Inflammatory macrophage (primary cell): ENCODE measurements at places on chromosomes 3 and 15.

GRCh38 chr3:149207475-149207874, 14.2 kb downstream of the CP start:
- DNase-seq = no peak

- no peak for DNase-seq
These were observed 46.4 kb upstream of the TM4SF4 start for GRCh38 chr3:149428087-149428486.

DNA sequence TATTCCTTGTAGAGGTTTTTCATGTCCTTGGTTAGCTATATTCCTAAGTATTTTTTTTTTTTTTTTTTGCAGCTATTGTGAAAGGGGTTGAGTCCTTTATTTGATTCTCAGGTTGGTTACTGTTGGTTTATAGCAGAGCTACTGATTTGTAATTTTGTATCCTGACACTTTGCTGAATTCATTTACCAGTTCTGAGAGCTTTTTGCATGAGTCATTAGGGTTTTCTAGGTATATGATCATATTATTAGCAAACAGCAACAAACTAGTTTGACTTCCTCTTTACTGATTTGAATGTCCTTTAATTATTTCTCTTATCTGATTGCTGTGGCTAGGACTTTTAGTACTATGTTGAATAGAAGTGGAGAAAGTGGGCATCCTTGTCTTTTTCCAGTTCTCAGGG, 737.4 kb downstream of the ZNF385D start:
- DNase-seq = no peak

DNA sequence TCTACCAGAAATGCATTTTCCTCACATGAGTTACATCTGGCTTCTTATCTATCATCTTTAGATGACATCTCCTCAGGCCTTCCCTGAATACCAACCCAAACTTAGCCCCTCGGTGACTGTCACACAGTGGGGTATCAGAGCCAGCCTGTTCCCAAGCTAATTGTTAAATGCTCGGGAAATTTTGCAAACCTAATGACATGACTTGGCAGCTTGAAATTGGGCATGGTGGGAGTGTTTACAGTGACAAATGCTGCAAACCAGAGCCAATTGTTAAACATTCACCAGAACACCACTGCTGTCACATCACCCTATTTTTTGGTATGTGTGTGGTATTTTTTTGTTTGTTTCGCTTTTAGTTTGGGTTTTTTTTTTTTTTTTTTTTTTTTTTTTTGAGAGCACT, 130.8 kb downstream of the HCN4 start:
- DNase-seq = no peak

GRCh38 chr15:64851503-64851840, 9.8 kb downstream of the PLEKHO2 start:
- DNase-seq = peak; percentile 85

GRCh38 chr3:30457081-30457480, 149.3 kb upstream of the TGFBR2 start:
- DNase-seq = no peak

DNA sequence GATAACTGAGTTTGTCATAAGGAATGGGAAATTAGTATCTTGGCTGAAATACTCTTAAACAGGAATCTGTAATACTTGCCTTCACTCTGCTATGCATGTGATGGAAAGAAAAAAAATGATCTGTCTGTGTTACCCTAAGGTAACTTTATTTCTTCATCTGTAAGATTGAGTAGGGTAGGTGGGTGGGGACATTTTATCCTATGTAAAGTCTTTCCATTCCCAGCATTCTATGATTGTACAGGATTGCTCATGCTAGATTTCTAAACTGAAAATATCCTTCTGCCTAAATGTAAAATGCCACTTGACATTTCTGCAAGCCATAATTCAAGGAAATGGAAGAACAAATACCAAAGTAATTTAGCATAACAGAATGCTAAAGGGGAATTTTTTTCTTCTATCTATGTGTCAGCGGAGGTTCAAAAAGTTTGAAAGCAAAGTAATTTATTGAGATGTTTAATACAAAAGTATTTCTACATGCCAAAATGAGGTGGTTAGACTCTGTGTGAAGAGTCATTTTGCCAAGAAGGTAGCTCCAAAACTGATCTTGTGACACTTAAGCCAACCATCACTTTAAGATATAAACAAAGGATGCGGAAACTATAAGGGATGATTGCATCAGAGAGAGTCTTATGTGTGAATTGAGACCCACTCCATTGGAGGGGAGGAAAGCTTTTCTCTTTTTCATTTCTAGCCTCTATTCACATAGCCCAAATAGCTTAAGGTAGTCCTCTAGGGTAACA, 46.6 kb upstream of the SERPINI2 start:
- DNase-seq = no peak

- no peak for DNase-seq
These were observed 559.6 kb upstream of the MDFIC2 start for GRCh38 chr3:70871909-70872656.

DNA sequence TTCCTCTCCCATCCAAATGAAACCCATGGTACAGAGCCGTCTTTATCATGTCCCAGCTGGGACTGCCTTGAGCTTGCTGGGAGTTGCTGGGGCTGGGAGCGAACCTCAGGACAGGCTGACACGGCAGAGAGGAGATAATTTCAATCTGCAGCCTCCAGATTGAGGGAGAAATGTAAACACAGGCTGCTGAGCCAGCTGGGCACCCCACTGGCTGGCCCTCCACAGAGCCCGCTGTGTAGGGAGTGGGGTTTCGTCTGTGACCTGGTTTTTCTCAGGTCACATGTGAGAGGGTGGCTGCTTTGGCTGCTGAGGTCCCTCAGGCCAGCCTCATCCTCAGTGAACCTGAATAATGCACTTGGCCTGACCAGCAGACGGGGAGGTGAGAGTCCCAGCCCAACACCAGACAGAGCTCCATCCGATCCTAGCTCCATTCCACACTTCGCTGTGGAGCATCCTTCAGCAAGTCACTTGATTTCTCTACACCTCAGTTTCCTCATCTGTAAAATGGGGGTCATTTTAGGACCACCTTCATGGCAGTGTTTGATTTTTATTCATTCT, 121.6 kb upstream of the MRPS22 start:
- DNase-seq = no peak

GRCh38 chr3:193552923-193553322, 1.8 kb downstream of the ATP13A4 start:
- no peak for DNase-seq

GRCh38 chr3:53974324-53974723, 82.7 kb upstream of the SELENOK start:
- no peak for DNase-seq

GRCh38 chr3:172218350-172219323, 179.3 kb downstream of the FNDC3B start:
- DNase-seq = no peak

- no peak for DNase-seq
These were observed 126.7 kb upstream of the PHLDB2 start for GRCh38 chr3:111732252-111732879.

DNA sequence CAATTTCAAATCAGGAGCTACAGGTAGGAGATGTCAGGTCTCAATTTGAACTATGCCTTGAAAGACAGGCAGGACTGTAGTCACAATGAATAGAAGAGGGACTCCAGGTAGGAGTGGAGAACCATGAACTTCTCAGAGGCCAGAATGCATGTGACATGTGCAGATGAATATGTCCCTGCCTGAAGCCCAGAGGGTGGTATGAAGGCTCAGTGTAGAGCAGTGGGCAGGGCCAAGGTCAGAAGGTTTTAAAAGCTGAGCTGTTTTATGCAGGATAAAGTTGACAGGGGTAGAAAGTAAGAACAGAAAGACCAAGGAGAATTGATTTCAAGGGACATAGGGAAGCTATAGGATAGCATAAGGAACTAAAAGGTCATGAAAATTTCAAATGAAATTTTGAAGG, 30.8 kb downstream of the CLK3 start:
- no peak for DNase-seq

DNA sequence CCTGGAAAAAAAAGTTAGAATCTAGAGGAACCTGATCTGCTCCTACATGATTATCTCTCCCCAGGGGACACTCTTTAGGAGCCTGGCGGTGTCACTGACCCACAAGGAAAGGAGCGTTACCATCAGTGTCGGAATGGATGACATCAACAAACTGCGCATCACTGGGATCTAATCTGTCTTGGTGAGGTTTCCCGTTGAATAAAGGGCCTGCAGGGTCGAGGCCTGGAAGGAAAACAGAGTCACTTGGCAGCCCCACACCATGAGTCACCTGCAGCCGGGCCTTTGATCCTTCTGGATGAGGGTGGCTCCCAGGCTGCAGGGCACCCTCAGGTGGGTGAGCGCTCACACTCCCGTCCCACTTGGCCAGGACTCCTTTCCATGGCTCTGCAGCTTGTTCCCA, 25.0 kb downstream of the LIPH start:
- DNase-seq = no peak

- peak; percentile 38 for DNase-seq
These were observed 163.9 kb upstream of the SMAD3 start for GRCh38 chr15:66901336-66902100.
